ENCODE measurements at places on chromosomes 7 and 10. TPM values are rescaled to one million over a fixed set of nuclear protein-coding genes. Genes with fewer than 3 reads are reported as not detected.

DNA sequence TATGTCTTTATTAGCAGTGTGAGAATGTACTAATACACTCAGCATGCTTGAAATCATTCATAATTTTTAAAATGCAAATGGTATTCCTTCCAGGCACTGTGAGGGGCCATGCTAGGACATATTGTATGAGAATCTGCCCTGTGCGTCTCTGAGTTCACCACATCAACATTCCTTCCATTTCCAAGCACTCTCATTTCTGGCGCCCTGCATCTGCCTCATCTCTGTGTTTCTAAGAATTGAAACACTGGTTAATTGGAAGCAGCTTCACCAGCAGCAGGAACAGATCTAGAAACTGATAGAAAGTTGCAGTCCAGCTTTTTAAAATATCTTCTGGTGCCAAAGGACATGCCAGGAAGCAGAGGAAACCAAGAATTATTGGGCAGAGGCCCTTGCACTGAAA, 555.9 kb upstream of the DPP6 start:
- no peak for DNase-seq

DNA sequence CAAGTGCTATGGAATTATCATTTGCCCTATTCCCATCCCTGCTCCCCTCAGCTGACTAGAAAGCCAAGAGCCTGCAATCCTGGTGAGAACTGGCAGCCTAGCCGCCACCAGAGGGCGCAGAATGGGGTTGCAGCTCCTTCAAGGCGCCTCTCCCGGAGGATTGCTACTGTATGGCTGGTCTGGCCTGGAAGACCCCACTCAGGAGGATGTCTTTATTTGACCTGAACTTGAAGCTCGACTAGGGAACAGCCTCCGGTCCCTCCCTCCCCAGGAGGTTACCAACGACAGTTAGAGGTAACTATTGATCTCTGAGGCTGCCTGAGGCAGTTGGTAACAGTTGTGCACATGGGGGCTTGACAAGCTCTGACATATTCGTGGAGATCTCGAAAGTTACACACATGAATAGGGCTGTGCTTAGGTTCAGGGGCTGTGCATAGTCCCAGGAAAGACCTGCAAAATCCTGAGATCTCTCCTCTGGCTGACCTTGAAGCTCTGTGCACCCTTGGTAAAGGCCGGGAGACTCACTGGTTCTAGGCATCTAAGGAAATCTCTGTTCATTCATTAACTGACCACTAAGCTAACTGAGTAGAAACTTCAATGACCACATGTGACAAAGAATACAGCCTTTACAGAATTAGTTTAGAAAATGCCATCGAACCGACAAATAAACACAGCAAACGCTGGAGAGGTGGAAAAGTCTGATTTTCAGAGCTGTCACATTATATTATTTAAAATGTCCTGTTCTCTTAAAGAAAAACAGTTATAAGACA, 65.7 kb downstream of the TSPAN12 start:
- peak; percentile 84 for DNase-seq

- no peak for DNase-seq
Measured at GRCh38 chr7:129343099-129343700, 91.0 kb upstream of the STRIP2 start.

DNA sequence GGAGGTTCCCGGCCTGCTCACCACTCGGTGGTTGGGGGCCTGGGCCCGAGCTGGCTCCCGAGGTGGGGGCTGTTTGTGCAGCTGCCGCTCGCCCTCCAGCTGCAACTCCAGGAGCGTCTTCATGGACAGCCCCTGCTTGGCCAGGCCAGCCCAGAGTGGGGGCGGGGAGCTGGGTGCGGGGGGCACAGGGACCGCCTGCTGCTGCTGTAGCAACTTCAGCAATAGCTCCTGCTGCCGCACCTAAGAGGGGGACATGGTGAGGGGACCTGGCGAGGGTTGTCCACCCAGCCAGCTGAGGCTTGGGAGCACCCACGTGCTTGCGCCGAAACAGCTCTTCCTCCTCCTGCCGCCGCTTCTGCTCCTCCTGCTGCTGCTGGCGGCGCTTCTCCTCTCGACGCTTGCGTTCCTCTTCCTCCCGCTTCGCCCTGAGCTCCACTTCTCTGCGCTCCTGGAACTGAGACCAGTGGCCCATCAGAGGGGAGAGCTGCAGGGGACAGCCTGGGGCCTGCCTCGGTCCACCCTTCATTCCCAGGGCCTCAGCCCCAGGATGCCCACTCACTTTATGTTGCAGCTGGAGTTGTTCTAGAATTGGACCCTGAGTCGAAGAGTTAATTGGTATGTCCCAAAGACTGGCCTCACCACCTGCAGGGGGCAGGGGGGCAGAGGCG, 9.6 kb downstream of the GNB2 start:
- no peak for DNase-seq

DNA sequence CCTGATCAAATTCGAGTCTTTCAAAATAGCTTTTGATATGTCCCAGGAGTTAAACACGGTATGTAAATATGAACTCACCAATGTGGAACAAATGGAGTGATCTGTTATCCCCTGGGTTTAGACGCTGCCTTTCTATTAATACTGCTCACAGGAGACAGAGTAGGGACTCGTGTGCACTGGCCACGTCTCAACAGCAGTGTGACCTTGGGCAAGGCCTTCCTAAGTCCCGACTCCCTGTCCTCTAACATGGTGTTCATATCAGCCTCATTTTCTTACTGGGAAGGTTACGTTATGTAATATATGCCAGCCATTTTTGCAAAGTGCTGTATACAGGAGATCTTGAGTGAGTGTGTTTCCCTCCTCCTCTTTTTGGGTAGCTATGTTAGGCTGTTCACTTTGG, 1.8 kb downstream of the WDR37 start:
- DNase-seq: no peak

The PRLHR gene
- not detected for total RNA-seq

GRCh38 chr7:1458683-1459511, at the start of gene MICALL2:
TSS of gene MICALL2 (minus strand) at chr7:1459470. CDS start at chr7:1459326, 144 bp downstream.
- peak; percentile 83 for DNase-seq

DNA sequence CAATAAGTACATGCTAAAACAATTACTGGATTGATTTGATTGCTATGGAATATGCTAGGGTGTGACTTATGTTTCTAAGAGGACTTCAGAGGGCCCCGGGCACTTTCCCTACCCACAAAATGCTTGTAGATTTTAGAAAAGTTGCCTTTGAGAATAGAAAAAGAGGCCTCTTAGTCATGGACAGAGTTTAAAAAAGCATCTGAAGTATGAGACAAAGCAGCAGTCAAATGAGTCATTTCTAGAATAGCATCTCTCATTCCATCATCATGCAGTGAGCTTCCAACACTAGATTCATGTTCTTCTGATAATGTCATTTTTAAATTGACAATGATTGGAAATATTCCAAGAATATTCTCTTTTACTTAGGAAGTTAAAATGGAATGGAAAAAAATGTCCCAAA, 675.1 kb upstream of the PCDH15 start:
- DNase-seq: no peak

The MAD1L1 gene
- 28.2 TPM for total RNA-seq

DNA sequence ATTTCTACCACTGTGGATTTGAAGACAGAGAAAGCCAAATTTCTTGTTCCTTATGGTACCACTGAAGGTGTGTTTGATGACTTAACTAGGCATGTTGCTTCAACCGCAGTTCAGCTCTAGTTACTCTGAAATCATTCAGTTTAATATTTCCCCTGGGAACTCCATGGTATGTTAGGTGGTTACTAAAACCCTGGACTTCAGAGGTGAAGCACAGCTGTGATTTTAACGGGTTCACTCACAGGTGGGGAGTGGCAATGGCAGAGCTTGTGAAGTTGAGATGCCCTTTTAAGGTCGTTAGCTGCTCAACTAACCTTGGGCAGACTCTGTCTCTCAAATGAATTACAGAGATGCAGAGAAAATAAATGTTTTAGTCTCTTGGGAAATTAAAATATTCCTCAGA, 163.6 kb upstream of the PHYHIPL start:
- no peak for DNase-seq

The TLL2 gene
- total RNA-seq: 0.37 TPM

DNA sequence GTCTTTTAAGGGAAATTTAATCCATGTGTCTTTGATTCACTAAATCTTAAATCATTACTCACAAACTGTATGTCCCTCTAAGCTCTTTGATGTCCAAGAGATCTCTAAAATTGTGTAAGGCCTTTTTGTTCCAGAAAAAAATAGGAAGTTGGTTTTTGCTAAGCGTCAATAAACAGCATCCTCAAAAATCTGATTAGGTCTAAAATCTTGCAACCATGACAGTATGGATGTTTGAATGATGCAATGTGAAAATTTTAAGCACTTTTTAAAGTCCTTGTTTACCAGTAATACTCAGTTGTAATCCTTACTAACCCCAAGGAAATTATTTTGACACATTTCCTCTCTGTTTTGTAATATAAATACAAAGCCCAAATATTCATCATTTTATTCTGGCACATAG, 6.8 kb downstream of the MET start:
- no peak for DNase-seq

DNA sequence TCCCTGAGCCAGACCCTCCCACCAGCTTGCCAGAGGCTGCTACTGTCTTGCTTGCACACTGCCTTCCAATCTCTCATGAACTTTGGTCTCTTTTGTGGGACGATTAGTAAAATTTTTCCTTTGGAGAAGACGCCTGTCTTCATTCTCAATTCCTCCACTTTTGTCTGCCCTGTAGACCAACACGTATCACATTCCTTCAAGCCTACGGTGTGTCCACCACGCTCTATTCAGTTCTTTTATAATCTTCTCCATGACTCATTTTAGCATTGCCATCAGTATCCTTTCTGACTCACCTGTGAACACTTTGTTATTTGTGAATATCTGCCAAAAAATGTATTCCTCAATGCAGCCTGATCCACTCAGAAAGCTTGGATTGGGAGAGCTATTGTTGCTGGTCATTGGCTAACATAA, 1.4 kb downstream of the GIMAP5 start:
- DNase-seq: no peak

The CPED1 gene
- 3.4 TPM for total RNA-seq

- no peak for DNase-seq
Measured at GRCh38 chr7:17991866-17992648, 35.6 kb downstream of the PRPS1L1 start.

The CYP2E1 gene
- total RNA-seq: 0.67 TPM

GRCh38 chr10:5670662-5671375, 4.4 kb upstream of the ASB13 start:
- no peak for DNase-seq

The ERVW-1 gene
- total RNA-seq: not detected

GRCh38 chr7:94883616-94884015, 23.8 kb upstream of the PPP1R9A start:
- no peak for DNase-seq

- no peak for DNase-seq
Measured at GRCh38 chr10:46232084-46232483, 54.7 kb upstream of the ANTXRL start.

The THNSL1 gene
- total RNA-seq: 2.5 TPM

The EPDR1 gene
- 10.5 TPM for total RNA-seq

Data from left colon (tissue), 2 donors.